Stomach (tissue), 19 donors: ENCODE measurements at places on chromosomes 2 and 18.

DNA sequence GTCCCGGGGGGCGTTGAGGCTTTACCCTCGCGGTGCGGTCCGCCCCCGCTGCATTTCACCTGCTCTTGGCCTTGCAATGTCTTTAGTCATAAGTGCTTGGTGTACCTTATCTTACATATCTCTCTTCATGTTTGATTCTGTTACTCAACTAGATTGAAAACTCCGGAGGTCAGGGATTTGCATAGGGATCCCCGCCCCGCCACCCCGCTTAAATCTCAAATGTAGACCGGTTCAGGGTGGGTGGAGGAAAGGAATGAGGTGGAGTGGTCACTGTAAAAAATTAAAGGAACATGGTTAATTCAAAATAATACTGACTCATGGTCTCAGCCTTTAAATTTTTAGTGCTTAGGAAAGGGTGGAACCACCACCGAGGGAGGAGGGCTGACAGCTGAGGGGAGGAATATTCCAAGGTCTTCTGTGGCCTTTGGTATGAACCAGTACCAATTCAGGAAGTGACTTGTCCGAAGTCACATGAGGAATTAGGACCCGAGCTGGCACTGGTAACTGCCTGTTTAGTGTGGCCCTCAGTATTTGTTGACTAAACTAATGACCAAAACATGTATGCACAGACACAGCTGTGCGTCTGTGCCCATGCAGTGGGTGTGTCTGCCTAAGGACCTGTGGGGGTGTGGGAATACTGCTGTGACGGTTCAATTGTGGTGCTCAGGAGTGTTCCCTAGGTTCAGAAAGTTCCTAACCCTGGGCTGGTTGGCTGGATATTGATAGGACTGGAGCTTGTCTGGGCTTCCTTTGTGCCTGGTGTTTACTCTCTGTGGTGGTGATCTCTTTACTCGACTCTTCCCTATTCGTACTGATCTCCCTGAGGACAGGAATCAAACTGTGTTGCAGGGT is 1.0 kb downstream of the PLEKHB2 start:
- peak; percentile 81 for DNase-seq

GRCh38 chr2:157149270-157149669 is 108.2 kb upstream of the GALNT5 start:
- DNase-seq: no peak

DNA sequence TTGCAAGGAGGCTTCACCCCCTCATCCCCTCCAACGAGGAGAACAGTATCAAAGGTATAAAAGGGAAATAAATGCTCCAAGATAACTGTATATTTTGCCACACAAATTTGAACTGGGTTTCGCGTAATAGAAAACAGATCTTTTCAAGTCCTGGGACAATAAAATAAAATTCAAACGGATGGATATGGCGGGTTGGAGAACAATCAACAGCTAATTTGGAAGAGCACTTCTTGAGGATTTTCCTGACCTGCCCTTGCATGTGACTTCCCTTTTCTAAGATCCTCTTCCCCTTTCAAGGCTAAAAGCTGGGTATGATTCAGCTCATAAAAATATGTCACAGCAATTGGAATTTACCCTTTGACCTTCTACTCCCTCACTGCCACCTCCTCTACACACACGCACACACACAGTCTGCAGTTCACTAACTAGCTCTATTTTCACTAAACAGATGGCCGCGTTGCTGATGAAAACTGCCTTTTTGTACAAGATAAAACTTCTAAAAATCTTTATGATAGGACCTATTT is 386.9 kb downstream of the FIGN start:
- peak; percentile 64 for DNase-seq

DNA sequence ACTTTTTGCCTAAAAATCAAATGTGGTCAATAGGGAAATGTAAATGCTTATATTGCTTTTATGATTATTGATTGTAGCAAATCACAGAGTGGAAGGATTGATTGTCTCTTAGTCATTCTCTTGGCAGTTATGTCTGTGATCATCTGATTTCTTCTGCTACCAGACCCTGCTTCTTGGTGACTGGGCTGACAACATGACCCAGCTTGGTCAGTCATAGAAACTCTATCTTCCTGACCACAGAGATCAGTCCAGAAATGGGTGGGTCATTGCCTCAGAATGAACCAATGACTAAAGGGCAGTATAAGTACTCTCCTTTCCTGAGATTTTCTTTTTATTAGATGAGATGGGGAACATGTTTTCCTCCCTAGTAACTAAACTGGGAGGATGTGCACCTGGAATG is 87.6 kb downstream of the MAIP1 start:
- DNase-seq: no peak

DNA sequence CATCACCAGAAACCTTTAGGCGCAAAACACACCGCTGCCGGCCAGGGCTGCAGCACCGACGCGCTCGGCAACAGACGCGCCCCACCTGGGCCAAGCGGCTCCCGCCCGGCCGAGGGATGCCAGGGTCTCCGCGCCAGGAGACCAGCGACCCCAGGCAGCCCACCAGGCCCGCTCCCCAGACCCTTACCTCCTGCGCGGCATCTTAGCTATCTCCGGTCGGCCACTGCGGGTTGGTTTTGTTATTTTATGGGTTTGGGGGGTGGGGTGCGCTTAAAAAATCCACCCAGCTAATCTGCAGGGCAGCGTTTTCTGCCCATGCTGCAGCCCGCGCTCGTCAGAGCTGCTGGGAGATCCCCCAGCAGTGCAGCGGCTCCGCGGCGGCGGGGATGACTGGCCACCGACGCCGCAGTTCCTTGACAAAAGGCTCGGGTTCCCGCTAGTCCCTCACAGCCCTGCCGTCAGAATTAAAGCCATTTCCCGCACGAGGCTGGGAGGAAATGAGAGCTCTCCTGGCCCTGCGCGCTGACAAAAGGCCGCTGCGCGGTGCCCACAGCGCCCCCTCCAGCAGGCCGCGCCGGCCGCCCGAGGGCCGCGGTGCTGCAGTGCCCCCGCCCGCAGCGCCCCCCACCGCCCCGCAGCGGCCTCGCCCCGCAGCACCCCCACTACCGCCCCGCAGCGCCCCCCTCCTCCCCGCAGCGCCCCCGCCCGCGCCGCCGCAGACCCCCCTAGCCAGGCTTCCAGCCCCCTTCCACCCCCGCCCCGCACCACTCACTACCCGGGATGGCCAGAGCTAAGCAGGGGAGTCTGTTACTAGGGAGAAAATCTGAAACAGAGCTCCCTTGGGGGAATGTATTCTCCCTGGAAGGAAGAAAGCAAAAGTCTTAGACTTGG is at the start of gene ADD2:
Gene ADD2, minus strand, starts transcription at position 502 of the 891 bp plus-strand sequence. CDS start 61,792 bp downstream, outside the sequence.
- no peak for DNase-seq

DNA sequence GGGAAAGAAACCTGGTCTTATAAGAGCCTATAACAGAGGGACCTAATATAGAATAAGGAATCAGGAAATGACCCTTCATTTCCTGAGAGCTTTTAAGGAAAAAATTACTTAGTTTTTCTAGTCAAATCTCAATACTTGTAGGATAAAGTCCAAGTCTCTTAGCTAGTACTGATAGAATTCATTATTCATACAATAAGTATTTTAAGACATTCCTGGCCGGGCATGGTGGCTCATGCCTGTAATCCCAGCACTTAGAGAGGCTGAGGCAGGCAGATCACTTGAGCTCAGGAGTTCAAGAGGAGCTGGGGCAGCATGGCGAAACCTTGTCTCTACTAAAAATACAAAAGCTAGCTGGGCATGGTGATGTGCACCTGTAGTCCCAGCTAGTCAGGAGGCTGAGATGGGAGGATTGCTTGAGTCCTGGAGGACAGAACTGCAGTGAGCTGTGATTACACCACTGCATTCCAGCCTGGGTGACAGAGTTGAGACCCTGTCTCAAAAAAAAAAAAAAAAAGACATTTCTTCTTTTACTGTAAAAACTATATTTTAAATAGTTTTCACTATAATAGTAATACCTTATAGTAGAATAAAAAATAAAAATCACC is 3.2 kb downstream of the RAB3GAP1 start:
- no peak for DNase-seq

GRCh38 chr2:227378371-227378782 is 729 bp downstream of the TM4SF20 start:
- DNase-seq: no peak

DNA sequence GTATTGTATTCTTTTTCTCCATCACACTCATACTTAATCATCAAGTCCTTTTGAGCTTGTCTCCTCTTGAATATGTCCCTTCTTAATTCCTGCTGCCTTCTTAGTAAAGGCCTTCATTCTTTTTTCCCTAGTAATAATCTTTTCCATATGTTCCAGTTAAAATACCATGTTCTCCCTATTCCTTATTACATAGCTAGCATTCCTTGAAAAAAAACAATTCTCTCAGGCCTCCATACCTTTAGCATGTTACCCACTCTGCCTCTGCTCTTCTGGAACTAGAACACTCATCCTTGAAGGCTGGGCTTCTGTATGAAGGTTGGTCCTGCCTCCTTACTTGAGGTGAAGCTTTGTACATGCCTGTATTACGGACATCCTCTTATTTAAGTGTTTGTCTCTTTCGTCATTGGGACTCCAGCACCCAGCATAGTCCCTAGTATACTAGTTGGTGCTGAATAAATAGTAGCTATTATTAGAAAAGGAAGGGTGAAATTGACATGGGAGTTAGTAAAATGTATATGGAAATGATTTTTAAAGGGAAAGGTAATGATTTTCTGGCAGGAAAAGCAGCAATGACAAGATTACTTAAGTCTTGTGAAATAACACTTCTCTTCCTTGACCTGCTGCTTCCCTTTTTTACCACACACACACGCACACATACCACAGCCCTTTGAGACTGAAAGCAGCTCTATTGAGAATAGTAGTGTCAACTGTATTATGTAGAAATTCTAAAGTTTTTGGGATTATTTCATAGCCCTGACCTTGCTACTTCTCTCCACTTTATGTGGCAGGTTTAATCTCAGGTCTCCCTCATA is 45.6 kb downstream of the REL start:
- DNase-seq: no peak

DNA sequence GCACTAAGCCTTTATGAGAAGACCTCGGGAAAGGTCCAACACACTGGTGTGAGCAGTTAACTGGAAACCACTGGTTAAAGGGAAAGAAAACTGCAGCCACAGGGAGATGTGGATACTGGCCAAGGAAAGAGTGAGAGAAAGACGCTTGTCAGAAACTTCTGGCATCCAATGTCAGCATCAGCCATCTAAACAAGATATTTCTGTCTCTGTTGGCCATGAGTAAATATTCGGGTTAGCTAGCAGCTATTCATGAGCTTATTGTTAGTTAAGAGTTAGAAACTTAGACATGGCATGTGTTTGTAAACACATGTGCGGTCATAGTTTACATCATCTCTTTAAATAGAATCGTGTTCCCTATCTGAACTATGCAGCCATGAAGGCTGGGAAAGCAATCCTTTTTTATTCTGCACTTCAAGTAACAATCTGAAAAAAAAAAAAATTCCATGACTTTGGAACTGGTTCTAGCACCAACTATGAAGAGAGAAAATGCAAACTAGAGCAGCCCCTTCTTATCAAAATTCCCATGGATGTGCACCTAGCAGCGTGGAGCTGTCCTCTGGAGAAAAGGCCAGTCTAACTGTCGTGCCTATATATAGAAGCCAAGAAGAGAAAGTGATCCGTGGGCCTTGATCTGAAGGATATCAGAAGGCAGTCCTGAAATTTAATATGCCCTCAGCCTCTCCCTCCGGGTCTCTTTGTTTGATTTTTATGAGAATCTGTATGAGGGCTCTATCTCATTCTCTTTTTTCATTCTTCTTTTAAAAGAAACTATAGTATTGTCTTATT is 84.0 kb upstream of the RFX8 start:
- peak; percentile 78 for DNase-seq

DNA sequence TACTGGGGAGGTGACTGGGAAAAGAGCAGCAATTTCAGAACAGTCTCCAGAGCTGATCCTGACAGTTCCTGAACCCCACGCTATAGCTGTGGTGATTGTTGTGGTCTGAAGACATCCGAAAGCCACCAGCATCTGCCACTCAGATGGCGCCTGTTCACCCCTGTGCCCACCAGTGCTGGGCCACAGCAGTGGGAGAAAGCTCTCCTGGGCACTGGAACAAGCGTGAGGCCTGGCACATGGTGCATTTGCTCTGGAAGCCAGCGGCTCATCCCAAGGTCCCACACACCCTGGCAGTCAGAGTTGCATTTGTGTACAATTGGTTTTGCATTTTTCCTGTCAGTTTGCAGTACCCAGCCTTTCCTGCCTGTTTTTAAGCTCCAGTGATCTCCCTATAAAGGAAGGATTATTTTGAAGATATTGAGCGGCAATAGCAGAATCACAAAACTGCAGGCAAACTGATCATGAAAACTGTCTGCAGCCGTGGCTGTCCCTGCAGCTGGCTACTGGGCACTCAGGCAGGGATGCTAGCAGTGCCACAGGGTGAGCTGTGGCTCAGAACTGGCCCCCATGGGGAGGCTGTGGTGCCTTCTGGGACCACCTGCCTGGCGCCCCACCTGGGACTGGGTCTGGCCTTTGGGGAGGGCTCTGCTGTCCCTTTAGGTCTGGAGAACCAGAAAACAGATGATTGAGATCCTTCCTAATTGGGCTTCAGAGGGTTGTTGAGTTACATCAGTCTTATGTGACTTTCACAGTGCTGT is 30.1 kb downstream of the IMPA2 start:
- DNase-seq: no peak

DNA sequence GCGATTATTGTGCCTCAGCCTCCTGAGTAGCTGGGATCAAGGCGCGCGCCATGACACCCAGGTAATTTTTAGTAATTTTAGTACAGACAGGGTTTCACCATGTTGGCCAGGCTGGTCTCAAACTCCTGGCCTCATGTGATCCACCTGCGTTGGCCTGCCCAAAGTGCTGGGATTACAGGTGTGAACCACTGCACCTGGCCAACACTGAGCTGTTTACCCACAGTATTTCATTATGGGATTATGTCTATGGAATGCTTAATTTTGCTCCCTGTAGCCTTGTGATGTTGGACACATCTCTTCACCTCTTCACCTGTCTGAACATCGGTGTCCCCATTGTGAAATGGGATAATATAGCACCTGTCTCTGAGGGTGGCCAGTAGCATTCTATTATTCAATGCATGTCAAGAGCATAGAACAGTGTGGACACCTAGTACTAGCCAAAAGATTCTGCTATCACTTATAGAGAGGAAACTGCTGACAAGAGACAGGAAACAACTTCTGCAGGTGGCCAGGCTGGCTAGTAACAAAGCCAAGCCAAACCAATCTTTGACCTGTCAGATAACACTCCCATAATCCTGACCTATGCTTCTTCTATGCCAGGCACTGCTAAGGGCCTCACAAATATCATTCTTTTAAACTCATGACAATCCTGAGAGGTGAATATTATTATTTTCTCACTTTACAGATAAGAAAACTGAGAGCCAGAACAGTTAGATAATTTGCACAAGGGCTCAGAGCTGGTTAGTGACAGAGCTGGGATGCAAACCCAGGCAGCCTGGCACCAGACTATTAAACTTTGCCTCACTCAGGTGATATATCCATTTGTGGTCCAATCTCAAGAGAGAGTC is 29.4 kb upstream of the REEP1 start:
- no peak for DNase-seq

GRCh38 chr2:134712299-134712698 is 6.5 kb downstream of the TMEM163 start:
- no peak for DNase-seq

DNA sequence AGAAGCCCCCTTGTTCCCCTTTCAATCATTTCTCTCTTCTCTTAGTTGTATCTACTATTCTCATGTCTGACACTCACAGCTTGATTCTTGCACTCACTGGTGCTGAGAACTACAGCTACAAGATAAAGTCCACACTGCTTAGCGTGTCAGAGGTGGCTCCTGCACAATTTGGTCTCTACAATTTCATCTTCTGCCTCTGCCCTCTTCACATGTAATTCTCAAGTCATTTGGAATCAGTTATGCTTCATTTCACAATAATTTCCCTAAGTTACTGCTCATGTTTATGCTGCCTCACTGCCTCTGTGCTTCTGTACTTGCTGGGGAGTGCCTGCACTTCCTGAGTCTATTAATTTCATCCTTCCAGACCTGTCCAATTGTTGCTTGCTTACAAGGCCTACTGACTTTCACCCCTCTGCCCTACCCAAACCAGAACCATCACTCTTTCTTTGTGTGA is 11.6 kb upstream of the NAB1 start:
- peak; percentile 37 for DNase-seq
